ENCODE measurements at places on chromosomes 5 and 9.

- DNase-seq, result no peak
These were observed 316.4 kb upstream of the TUSC1 start for GRCh38 chr9:25994605-25995004.

- DNase-seq, result no peak
These were observed 70.3 kb upstream of the CNTLN start for GRCh38 chr9:17064558-17064957.

DNA sequence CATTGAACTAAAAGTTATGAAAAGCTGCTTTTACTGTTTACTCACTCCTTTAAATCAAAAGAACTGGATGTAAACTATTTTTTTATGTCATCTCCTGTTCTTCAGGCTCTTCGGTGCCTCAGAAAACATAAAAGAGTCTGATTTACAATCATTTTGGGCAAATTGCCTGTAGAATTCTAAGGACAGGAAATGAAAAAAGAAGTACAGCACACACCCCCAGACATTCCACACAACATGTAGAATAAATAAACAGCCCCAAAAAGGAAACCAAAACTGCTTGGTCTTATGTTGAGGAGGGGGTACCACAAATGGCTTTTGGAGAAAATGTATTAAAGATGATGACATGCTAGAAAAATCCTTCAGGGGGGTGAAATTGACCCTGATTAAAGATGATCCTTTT is 57.2 kb downstream of the ITGA1 start:
- DNase-seq, result no peak

GRCh38 chr5:97751540-97751939 is 568.5 kb upstream of the RIOK2 start:
- no peak for DNase-seq

DNA sequence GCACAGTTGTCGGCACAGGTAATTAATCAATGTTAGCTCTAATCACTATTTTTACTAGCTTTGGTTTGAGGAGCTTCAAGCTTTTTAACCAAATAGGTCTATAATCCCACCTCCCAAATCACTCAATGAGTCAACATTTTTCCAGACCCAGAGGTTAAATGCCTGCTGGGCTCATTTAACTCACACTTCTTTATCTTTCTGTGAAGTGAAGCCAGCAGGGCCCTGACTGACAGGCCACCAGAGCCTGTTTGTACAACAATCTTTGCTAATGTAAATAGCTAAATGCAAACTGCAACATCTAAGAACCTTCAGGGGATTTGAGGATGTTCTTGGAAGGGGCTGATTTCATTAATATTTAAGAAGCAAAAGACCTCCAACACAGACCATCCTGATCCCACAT is 98.4 kb upstream of the NREP start:
- no peak for DNase-seq

DNA sequence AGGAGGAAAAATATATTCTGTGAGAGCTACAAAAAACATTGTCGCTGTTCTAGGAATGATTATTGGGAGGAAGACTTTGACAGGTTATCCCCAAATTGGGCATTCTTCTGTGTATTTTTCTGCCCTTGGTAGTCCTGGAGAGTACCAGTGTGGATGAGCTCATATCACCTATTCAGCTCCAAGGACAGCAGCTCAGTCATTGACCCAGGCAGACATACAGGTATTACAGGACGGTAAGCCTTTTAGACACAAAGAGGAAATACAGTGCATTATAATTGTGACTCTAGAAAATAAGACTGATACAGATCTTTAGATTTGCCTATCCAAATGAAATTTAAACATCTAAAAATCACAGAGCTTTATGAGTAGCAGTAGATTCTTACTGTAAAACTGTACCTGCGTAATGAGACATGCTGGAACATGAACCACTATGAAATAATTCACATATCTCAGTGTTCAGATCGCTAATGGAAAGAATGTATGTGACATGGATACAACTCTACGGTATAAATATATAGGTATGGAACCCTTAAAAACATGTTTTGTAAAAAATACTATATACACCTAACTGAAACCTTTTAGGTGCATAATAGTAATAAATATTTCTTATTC is 56.0 kb downstream of the PLK2 start:
- no peak for DNase-seq

DNA sequence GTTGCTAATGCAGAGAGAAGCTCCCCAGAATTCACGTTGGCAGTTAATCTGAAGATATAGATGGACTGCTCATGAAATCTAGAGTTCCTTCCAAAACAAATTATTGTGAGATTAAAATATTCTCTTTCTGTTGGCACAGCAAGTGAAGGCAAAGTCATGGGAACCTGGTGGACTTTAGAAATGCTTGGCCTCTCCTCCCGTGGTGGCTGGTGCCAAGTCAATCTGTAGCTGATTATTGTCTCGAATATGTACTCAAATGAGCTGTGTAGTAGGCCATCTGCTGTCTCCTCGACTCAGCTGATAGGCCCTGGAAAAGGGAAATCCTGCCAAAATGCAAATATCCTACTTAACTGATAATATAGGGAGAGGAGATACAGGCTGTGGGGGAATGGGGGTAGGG is 69.3 kb downstream of the DAPK1 start:
- no peak for DNase-seq

Data from activated CD4-positive, CD25-positive, alpha-beta regulatory T cell (primary cell).